Osteoblast (primary cell): ENCODE measurements at places on chromosomes 16 and 17.

GRCh38 chr17:69672924-69673323 lies 258.4 kb downstream of the MAP2K6 start:
- no peaks in the 10 kb centered on the region for H3K27me3 ChIP-seq
- H3K4me1 ChIP-seq: peaks cover 4% of the 10 kb centered on the region
- no peaks in the 10 kb centered on the region for H3K36me3 ChIP-seq
- no peak for DNase-seq
- no peak overlapping the region for H3K27ac ChIP-seq
- no peak overlapping the region for H3K4me3 ChIP-seq

DNA sequence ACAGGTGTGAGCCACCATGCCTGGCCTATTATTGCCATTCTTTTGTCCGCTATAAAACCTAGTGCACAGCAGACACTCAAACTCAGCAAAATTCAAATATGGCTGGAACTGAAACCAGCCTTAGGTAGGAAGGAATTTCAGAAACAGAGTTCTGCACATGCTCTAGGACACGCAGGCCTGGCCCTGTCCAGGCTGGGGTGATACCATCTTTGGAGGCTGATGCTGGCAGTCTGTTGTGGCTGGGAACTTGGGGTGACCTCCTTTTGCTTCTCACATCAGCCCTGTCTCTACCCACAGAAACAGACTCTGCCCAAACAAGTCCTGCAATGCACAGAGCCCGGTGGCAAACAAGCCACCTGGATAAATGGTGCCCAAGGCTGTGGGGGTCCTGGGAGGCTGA lies 12.6 kb upstream of the KIFC3 start:
- no peaks in the 10 kb centered on the region for H3K27me3 ChIP-seq
- peaks cover 21% of the 10 kb centered on the region for H3K4me1 ChIP-seq
- no peak overlapping the region for H3K4me3 ChIP-seq
- no peaks in the 10 kb centered on the region for H3K36me3 ChIP-seq
- no peak for DNase-seq

- no peak overlapping the region for H3K27ac ChIP-seq
- no peaks in the 10 kb centered on the region for H3K36me3 ChIP-seq
- DNase-seq: no peak
- H3K27me3 ChIP-seq: no peaks in the 10 kb centered on the region
- no peak overlapping the region for H3K4me3 ChIP-seq
Observed at GRCh38 chr16:51404386-51404785, 253.3 kb upstream of the SALL1 start.

- no peaks in the 10 kb centered on the region for H3K27me3 ChIP-seq
- peak overlapping the region; percentile 51 for H3K4me3 ChIP-seq
- H3K27ac ChIP-seq: peak overlapping the region; percentile 97
- peaks cover 39% of the 10 kb centered on the region for H3K4me1 ChIP-seq
Observed at GRCh38 chr17:78337244-78338109, 22.4 kb downstream of the SOCS3 start.

DNA sequence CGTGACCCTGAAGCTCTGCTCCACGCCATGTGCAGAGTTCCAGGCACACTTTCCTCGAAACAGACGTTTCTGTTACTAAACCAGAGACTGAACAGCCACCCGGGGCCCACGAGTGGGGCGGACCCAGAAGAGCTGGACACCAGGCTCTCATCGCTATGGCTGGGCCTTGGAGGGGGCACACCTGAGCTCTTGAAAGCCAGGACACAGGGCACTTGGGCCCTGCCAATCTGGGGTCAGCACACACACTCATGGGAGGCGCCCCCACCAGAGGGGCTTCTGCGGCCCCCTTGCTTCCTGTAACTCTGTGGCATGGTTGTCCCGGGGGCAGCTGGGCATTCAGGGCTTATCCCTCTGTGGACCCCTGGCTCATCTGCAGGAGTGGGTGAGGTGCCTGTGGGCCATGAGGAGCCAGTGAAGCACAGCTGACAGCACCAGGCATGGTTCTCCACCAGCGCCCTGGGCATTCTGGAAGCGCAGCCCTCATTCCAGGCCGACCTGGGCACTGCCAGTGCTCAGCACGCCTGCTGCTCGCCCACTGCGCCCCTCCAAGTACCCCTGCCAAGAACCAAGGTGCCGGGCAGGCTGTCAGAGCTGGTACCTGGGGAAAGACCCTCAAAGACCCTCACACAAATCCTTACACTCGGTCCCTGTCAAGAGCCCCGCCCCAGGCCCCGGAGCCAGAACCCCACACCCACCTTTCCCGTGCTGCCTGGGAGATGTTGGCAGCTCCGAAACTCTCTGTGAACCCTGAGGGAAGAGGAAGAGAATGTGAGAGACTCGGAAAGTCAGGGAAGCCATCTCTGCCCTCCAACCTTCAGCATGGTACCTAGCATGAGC lies 61.1 kb downstream of the IL21R start:
- H3K4me1 ChIP-seq: no peaks in the 10 kb centered on the region
- no peaks in the 10 kb centered on the region for H3K27me3 ChIP-seq
- H3K4me3 ChIP-seq: no peak overlapping the region
- H3K27ac ChIP-seq: no peak overlapping the region

- H3K4me3 ChIP-seq: peak overlapping the region; percentile 41
- H3K27me3 ChIP-seq: no peaks in the 10 kb centered on the region
- H3K27ac ChIP-seq: peak overlapping the region; percentile 86
- peaks cover 44% of the 10 kb centered on the region for H3K4me1 ChIP-seq
- H3K36me3 ChIP-seq: no peaks in the 10 kb centered on the region
- DNase-seq: peak; percentile 99
Observed at GRCh38 chr17:45371414-45372324, 54.8 kb upstream of the MAP3K14 start.

GRCh38 chr16:48052731-48053417 lies 102.9 kb downstream of the ABCC12 start:
- H3K27ac ChIP-seq: no peak overlapping the region
- peaks cover 25% of the 10 kb centered on the region for H3K27me3 ChIP-seq
- H3K36me3 ChIP-seq: no peaks in the 10 kb centered on the region
- DNase-seq: no peak

DNA sequence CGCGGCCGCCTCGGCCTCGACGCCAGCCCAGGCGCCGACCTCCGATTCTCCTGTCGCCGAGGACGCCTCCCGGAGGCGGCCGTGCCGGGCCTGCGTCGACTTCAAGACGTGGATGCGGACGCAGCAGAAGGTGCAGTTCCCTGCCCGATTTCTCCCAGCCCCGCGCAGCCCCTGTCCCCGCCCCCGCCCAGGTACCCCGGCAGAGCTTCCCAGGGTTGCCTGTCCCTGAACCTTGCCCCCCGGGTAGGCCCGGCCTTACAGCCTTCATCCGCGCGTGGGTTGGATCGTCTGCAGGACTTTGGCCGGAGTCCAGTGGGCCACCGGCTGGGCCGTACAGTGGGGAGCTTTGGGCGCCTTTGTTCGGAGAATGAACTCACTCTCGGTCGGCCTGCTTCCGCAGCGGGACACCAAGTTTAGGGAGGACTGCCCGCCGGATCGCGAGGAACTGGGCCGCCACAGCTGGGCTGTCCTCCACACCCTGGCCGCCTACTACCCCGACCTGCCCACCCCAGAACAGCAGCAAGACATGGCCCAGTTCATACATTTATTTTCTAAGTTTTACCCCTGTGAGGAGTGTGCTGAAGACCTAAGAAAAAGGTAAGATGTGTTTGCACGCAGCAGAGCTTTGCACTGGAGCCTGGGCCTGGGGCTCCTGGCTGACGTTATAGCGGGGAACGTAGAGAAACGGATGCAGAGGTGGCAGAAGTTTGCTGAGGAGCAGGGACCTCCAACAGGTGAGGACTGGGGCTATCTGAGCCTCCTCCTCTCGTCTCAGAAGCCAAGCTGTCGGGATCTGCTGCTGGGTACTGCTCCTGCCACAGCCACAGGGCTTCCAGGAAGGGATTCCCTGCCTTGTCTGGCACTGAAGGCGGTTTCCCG lies 593 bp downstream of the GFER start:
- H3K4me3 ChIP-seq: peak overlapping the region; percentile 85
- H3K4me1 ChIP-seq: peaks cover 10% of the 10 kb centered on the region
- no peak overlapping the region for H3K27ac ChIP-seq
- DNase-seq: peak; percentile 93

- H3K27ac ChIP-seq: no peak overlapping the region
- H3K36me3 ChIP-seq: no peaks in the 10 kb centered on the region
- no peaks in the 10 kb centered on the region for H3K27me3 ChIP-seq
- H3K4me1 ChIP-seq: peaks cover 9% of the 10 kb centered on the region
Observed at GRCh38 chr17:3513305-3514035, 37.7 kb downstream of the ASPA start.

GRCh38 chr17:16480995-16481394 lies 11.0 kb downstream of the LRRC75A start:
- no peak overlapping the region for H3K4me3 ChIP-seq
- peaks cover 16% of the 10 kb centered on the region for H3K4me1 ChIP-seq
- no peak overlapping the region for H3K27ac ChIP-seq
- H3K27me3 ChIP-seq: no peaks in the 10 kb centered on the region
- no peaks in the 10 kb centered on the region for H3K36me3 ChIP-seq

- no peaks in the 10 kb centered on the region for H3K4me1 ChIP-seq
- H3K27ac ChIP-seq: no peak overlapping the region
- H3K27me3 ChIP-seq: no peaks in the 10 kb centered on the region
- no peak for DNase-seq
- no peaks in the 10 kb centered on the region for H3K36me3 ChIP-seq
Observed at GRCh38 chr16:54911079-54911478, 19.6 kb upstream of the IRX5 start.

DNA sequence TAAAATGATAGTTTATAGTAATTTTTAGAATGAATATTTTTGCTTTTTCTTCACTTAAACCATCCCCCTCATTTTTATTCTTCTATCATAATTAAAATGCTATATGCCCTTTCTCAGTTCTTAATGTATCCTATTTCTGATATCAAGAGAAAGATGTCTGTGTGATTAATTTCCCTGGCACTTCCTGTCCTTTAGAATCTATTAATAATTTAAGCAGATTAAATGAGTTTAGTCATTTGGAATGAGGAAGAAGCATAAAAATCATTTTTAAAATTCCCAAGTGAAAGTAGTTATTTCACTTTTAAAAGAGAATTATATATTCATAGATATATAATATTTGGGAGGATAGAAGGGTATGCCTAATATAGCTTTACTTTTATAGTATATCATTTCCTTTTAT lies 27.8 kb upstream of the CDR2 start:
- peaks cover 5% of the 10 kb centered on the region for H3K36me3 ChIP-seq
- no peaks in the 10 kb centered on the region for H3K27me3 ChIP-seq
- no peak overlapping the region for H3K4me3 ChIP-seq

DNA sequence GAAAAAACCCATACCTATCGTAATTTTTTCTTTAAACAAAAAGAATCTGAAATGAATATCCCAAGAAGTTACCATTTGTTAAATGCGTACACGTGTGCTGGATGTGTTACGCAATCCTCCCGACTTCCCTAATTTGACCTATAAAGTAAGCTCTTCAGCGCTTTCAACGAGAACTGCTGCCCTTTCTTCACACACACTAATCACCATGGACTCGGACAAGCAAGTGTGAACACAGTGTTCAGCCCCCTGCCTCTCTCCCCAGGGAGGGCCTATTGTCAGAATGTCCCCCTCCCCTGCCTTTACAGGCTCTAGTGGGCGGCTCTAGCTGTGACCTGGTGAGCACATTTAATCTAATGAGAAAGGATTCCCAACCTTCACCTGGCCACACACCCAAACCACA lies 216.1 kb downstream of the CEP112 start:
- H3K4me3 ChIP-seq: no peak overlapping the region
- no peaks in the 10 kb centered on the region for H3K36me3 ChIP-seq
- H3K4me1 ChIP-seq: no peaks in the 10 kb centered on the region
- no peaks in the 10 kb centered on the region for H3K27me3 ChIP-seq
- DNase-seq: no peak

DNA sequence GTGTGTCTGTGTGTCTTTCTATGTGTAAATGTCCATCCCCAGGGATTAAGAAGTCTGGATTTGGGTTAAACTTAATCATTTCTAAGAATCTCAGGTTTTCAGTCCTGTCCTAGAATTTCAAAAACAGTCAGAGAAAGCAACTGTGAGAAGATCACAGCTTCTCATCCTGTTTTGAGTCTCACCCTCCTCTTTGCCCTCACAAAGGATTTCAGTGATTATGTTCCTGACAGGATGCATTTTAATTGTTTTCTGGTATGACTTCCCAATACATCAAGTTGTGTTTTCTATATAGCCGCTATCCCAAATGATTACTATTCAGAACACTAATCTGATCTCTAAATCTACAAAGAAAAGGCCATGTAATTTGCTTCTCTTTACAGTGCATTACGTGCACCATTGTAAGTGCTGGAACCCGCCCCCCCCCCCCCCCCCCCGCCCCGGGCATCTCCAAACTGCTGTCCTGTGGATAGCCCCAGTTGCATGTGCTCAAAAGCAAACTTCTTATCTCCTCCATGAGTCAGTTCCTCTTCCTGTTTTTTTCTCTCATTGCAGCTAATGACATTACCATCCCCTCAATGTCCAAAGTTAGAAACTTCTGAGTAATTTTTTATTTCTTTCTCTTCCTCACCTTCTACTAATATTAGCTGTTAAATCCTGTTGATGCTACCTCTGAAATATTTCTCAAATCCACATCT lies 73.9 kb downstream of the CDH13 start:
- no peak overlapping the region for H3K4me3 ChIP-seq
- H3K27me3 ChIP-seq: no peaks in the 10 kb centered on the region
- H3K36me3 ChIP-seq: no peaks in the 10 kb centered on the region
- peak; percentile 63 for DNase-seq

GRCh38 chr16:938752-939151 lies 32.0 kb downstream of the LMF1 start:
- DNase-seq: peak; percentile 55
- H3K27ac ChIP-seq: no peak overlapping the region
- no peaks in the 10 kb centered on the region for H3K36me3 ChIP-seq
- H3K4me1 ChIP-seq: no peaks in the 10 kb centered on the region

- no peaks in the 10 kb centered on the region for H3K27me3 ChIP-seq
- peaks cover 19% of the 10 kb centered on the region for H3K4me1 ChIP-seq
- peak overlapping the region; percentile 70 for H3K27ac ChIP-seq
Observed at GRCh38 chr17:43341715-43342588, 56.8 kb upstream of the ARL4D start.

GRCh38 chr16:5706211-5706610 lies 608.6 kb upstream of the EEF2KMT start:
- no peaks in the 10 kb centered on the region for H3K4me1 ChIP-seq
- H3K4me3 ChIP-seq: no peak overlapping the region
- no peak for DNase-seq
- no peak overlapping the region for H3K27ac ChIP-seq
- no peaks in the 10 kb centered on the region for H3K36me3 ChIP-seq

- H3K36me3 ChIP-seq: peaks cover 71% of the 10 kb centered on the region
- DNase-seq: peak; percentile 88
- no peaks in the 10 kb centered on the region for H3K27me3 ChIP-seq
- H3K4me1 ChIP-seq: no peaks in the 10 kb centered on the region
Observed at GRCh38 chr16:50323335-50324011, 45.3 kb downstream of the BRD7 start.

DNA sequence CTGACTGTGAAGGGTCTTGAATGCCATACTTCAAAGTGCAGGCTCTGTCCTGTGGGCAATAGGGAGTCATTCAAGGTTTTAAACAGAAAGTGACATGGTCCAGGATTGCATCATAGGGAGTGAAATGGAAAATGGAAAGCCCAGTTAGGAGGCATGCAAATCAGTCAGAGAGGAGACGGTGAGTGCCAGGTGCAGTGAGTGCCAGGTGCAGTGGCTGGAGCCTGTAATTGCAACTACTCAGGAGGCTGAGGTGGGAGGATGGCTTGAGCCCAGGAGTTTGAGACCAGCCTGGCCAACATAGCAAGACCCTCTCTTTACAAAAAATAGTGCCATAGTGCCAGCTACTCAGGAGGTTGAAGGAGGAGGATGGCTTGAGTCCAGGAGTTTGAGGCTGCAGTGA lies 35.2 kb upstream of the SIAH1 start:
- H3K27ac ChIP-seq: no peak overlapping the region
- H3K4me1 ChIP-seq: no peaks in the 10 kb centered on the region
- H3K4me3 ChIP-seq: no peak overlapping the region
- no peak for DNase-seq
- no peaks in the 10 kb centered on the region for H3K36me3 ChIP-seq
- peaks cover 2% of the 10 kb centered on the region for H3K27me3 ChIP-seq
